ENCODE measurements at places on chromosomes 1 and 21.

DNA sequence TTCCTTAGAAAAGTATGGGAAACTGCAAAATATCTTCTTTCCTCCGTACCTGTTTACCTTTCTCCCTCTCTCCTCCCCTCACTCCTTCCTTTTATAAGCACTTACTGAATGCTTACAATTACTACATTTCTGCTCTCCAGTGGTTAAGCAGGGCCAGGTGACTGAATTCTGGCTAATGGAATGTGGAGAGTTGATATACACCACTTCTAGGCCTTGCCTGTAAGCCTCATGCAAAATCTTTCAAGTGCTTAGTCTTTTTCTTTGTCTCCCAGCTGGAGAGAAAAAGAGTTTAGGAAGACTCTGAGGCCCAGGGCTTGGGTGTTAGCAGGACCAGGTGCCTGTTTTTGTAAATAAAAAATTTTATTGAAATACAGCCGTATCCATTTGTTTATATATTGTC, 77.7 kb upstream of the CACNA1E start:
- DNase-seq, result no peak

DNA sequence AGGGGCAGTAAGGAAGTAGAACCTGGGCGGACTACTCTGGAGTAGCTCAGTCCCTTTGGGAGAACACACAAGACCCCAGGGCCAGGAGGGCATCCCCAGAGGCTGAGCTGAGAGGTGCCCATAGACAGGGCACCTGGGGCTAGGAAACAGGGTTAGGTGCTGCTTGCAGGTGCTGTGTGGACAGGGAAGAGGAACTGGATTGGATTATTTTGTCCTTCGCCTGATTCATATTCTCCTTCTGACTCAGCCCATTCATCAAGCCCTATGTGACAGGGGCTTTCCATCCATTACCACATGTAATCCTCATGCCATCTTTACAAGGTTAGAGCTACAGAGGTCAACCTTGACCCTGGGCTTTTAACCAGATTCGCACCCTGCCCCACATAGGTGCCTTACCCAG, 183.9 kb downstream of the C1orf94 start:
- peak; percentile 22 for DNase-seq

DNA sequence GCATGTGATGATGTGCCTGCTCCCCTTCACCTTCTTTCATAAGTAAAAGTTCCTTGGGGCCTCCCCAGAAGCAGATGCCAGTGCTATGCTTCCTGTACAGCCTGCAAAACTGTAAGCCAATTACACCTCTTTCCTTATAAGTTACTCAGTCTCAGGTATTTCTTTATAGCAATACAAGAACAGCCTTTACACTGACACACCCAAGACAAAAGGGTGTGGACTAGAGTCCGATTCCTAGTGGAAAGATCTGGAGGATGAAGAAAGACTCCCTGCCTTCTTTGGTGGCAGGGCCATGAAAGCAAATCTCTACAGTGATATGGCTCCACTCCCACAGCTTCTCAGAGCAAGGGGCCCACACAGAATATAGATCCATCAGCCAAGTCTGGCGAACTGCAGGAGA, 209.7 kb upstream of the ST6GALNAC5 start:
- no peak for DNase-seq

DNA sequence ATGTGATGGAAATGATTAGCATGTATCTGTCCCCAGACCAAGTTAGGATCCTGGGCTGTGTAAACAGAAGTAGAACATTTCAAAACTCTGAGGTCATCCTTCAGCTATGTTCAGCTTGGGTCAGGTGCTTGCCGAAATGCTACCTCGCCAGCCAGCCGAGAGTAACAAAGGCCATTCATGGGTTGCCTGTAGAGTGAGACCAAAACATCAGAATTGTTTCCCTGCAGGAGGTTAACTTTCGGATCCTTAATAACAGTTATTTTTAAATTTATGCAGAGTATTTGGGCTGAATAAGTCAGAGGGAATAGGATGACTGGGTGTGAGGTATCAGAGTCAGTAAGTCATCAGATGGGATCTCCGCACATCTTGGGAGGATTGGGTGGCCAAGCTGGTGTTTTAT, 35.6 kb downstream of the SMYD2 start:
- peak; percentile 44 for DNase-seq

DNA sequence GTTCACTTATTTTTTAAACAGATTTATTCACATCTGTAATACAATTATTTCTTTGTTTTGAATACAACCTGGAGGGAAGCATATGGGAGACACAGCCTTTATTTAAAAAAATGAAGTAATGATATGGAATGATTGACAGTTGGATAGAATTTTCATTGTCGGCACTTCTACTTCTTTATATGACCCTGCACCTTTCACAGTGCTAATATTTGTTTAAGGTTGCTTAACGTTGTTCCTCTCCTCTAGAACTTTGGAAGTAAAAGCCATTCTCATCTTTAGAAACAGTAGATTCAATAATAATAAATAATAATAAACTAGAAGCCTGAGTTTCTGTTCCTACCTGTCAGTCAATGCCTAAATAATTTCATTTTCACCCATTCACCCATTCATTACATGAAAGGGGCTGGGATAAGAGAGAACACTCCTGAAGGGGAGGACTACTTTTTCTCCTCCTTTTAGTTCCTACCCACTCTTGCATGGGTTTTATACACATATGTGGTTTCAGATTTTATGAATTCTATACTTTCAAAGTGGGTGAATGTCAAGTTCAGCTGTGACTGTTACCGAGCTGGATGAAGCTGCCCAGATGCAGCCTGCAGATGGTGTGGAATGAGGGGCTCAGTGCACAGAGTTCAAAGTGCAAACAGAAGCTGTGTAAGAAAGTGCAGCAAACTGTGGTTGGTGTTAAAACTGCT, 9.4 kb downstream of the RUNX1 start:
- DNase-seq, result no peak

DNA sequence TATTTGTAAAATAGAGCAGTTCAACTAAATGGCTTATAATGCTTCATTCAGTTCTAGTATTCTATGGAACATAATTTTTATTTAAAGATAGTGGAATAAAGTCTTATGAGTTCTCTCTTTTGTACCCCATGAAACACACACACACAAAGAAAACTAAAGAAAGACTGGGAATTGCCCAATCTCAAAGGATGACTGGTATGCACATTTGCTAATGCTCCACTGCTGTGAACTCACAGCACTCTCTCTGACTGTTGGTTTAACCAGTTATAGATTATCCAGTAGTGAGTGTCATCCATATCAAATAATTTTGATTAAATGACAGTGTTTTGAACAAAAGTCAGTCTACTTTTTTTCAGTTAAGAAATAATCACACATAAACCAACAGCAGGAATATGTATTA, 1082.4 kb upstream of the B3GALT2 start:
- DNase-seq, result no peak

- peak; percentile 56 for DNase-seq
These were observed 2.9 kb upstream of the HTR6 start for GRCh38 chr1:19661721-19662228.

DNA sequence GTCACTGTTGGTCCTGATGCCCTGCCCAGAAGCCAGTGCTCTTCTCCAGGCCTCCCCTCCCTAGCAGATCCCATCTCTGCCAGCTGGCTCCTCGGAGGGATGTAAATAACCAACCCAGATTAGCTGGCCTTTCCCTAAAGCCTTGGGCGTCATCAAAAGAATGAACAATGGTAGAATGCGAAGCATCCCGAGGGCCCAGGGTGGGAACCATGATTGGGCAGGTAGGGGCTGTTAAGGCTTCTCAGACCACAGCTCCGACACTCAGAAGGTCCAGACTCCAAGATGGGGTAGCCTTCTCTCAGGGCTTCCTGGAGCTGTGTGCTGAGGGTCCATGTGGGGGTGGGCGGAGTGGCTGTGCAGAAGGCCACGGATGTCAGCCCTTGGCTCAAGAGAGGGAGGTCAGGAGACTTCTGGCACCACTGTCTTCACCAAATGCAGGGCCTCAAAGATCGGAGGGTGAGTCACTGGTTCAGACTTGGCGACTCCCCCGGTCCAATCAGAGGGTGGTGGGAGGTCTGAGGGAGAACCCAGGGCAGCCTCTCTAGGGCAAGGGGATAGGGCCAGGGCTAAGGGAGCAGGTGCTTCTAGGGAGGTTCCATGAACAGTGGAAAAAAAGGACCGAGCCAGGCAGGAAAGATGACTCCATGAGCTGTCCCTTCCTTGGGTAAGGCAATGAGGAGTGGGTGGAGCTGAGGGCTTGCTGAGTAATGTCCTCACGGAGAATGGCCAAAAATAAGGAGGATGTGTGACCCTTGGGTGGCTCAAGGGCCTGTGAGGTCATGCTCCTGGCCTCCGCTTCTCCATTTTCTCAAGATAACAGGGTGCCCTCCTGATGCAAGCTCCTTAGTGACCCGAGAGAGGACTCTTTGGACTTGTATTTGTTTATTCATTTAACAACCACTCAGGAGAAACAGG, 58.4 kb upstream of the EPS8L3 start:
- DNase-seq, result no peak

DNA sequence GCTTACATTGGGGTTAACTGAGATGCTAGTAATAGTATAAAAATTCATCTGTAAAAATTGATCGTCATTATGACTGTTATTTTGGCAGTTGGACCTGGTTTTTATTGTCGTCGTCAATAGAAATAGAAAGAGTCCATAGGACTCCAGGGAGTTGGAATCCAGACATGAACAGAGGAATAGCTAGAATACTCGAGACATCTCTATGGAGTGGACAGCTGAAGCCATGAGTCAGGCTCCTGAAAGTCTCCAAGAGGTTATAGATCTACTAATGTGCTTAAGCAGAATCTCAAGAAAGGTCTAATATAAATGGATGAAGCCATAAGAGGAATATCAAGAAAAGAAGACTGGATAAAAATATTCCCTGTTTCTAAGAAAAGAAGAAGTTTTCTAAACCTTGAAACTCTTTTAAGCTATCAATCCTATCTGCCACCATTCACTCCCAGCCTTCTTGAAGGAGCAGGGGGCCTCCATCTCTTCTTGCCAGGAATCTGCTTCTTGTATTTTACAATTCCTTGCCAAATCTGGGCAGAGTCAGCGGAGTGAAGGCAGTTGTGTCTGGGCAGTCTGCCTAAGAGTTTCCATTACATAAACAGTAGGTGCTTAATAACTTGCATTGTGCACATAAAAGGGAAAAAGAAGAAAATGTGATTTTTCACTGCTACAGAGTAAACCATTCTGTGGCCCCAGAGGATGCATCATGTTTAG, 163.3 kb downstream of the ST6GALNAC5 start:
- no peak for DNase-seq

DNA sequence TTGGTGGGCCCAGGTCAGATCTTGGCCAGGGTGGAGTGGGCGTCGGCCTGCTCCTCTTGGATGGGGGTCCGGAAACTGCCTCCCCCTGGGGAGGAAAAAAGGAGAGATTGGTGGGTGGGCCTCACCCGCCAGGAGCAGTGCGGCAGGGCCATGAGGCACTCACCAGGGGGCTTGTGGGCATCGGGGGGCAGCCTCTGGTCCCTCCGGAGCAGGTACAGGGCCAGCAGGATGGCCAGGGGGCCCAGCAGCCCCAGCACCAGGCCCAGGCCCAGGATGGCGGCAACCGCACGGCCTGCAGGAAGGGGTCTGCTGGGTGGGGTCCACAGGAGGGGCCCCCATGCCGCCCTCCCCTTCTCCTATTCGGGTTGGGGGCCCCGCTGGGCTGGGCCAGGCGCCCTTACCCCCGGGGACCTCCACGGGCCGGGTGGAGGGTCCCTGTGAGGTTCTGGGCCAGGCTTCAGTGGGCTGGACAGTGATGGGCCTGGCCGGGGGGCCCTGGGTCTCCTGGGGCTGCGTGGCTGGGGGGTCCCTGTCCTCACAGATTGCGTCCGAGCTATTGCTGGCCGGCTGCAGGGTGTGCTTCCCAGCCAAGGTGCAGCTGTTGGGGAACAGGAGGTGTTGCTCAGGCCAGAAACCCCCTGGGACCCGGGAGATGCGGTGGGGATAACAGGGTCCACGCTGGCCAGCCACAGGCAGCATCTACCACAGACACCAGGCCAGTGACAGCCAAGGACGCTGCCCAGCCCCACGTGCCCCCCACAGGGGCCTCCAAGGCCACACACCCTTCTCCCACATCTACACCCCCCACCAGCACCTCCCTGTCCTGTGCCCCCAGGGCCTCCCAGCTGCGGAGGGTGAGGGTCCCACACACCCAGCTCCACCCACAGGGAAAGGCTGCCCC, 2.2 kb downstream of the TNFRSF4 start:
- no peak for DNase-seq

DNA sequence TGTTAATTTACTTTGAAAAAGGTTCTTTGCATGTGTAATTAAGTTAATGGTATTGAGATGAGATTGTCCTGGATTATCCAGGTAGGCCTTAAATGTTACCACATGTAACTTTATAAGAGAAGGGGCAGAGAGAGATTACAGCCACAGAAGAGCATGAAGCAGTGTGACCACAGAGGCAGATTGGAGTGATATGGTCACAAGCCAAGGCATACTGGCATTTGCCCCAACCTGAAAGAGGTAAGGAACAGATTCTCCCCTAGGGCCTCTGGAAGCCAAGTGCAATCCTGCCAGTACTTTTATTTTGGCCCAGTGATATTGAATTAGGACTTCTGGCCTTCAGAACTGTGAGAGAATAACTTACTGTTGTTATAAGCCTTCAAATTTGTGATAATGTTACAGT, 23.0 kb downstream of the RNF2 start:
- DNase-seq, result no peak

GRCh38 chr1:152349611-152350010, 10.2 kb downstream of the FLG2 start:
- no peak for DNase-seq

- no peak for DNase-seq
These were observed 36.3 kb downstream of the LRP8 start for GRCh38 chr1:53291574-53291973.

DNA sequence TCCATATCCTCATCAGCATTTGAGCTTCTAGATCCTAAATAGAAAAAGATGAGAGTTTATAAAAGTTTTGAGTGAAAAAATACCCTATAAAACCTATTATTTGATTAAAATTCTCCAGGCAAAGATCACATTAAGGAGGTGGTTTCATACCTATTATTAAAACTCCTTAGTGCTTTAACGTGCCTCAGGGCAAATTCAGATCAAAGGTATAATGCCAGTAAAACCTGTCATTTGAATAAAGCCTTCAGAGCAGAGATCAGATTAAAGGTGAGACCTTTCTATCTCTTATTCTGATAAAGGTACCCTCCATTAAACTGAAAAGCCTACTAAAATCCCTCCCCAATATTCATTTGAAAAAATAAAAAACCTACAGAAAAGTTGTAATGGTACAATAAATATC, 34.3 kb upstream of the TRIM33 start:
- DNase-seq, result no peak

GRCh38 chr21:46295177-46295770, 9.1 kb downstream of the YBEY start:
- no peak for DNase-seq

- DNase-seq, result no peak
These were observed 292.9 kb downstream of the LTN1 start for GRCh38 chr21:28699596-28700259.

GRCh38 chr1:54571803-54572541, 23.9 kb downstream of the ACOT11 start:
- no peak for DNase-seq

GRCh38 chr1:212089560-212090163, 54.1 kb downstream of the DTL start:
- DNase-seq, result no peak

- no peak for DNase-seq
These were observed 149.4 kb upstream of the LMO4 start for GRCh38 chr1:87179076-87179810.
